Right cardiac atrium (tissue), 5 donors: ENCODE measurements at places on chromosomes 1 and 21. TPM values are rescaled to one million over a fixed set of nuclear protein-coding genes. Genes with fewer than 3 reads are reported as not detected.

The LCE3D gene
- not detected for polyA plus RNA-seq

The VTCN1 gene
- polyA plus RNA-seq: 0.05 TPM

The LHX8 gene
- polyA plus RNA-seq: not detected

The DENND2C gene
- 1.5 TPM for polyA plus RNA-seq

The AKR7A3 gene
- 0.20 TPM for polyA plus RNA-seq

The NDC1 gene
- 2.5 TPM for polyA plus RNA-seq

The KIF14 gene
- polyA plus RNA-seq: 0.02 TPM

The RGS8 gene
- 0.02 TPM for polyA plus RNA-seq

The FCRLB gene
- polyA plus RNA-seq: 0.61 TPM

The C8B gene
- polyA plus RNA-seq: not detected

The TEKT2 gene
- 0.14 TPM for polyA plus RNA-seq

The CCDC190 gene
- polyA plus RNA-seq: 0.32 TPM

The PDE9A gene
- 4.1 TPM for polyA plus RNA-seq

The PLA2G2F gene
- not detected for polyA plus RNA-seq

The CFAP107 gene
- polyA plus RNA-seq: not detected

The NMNAT2 gene
- polyA plus RNA-seq: 14.1 TPM

The OR2T2 gene
- polyA plus RNA-seq: not detected

The SAMD13 gene
- polyA plus RNA-seq: 1.2 TPM

The CFAP141 gene
- not detected for polyA plus RNA-seq

The NHLH1 gene
- 0.05 TPM for polyA plus RNA-seq

The KIF21B gene
- 0.36 TPM for polyA plus RNA-seq
